Stimulated activated CD8-positive, alpha-beta memory T cell treated with anti-CD3 and anti-CD28 coated beads, Interleukin-2, amount 100 ng/mL, for 1 hour (primary cell): ENCODE measurements at places on chromosomes 5 and 9.

- no peak for DNase-seq
Measured at GRCh38 chr9:96618209-96619123, 1.2 kb downstream of the CDC14B start.

DNA sequence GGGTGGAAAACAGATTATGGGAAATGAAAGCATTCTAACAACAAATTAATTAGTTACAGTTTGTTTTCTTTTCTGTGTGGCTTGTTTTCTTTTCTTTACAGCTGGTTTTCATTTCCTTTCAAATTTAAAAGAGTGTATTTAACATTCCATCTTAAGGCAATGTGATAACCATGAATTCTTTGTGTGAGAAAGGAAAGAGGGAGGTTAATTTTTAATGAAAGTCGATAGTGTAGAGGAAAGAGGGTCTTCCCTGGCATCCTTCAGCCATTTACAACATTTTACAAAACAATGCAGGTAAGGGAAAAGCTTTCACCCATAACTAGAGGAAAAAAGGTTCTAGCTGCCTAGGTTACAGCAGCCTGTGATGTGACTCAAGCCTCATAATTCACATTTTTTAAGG is 43.9 kb upstream of the IL33 start:
- no peak for DNase-seq

DNA sequence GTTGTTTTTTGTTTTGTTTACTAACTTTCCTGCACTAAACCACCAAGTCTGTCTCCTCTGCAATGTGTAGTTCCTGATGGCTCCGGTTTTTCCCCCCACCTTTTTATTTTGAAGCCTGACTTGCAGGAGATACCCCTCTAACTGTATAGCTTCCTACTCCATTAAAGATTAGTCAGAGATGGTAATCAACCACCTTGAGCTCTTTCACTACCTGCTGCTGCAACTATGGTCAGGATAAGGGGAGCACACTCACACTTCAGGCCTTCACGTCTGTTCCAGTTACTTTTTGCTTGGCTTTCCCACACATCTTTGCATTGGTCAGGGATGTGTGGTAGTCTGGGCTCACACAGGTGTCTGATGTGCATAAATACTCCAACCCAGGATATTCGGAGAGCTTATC is 63.4 kb downstream of the NR6A1 start:
- DNase-seq, result no peak

GRCh38 chr5:10688651-10689171 is 72.3 kb downstream of the DAP start:
- DNase-seq, result no peak

- no peak for DNase-seq
Measured at GRCh38 chr5:55407984-55408383, 100.2 kb downstream of the MTREX start.

DNA sequence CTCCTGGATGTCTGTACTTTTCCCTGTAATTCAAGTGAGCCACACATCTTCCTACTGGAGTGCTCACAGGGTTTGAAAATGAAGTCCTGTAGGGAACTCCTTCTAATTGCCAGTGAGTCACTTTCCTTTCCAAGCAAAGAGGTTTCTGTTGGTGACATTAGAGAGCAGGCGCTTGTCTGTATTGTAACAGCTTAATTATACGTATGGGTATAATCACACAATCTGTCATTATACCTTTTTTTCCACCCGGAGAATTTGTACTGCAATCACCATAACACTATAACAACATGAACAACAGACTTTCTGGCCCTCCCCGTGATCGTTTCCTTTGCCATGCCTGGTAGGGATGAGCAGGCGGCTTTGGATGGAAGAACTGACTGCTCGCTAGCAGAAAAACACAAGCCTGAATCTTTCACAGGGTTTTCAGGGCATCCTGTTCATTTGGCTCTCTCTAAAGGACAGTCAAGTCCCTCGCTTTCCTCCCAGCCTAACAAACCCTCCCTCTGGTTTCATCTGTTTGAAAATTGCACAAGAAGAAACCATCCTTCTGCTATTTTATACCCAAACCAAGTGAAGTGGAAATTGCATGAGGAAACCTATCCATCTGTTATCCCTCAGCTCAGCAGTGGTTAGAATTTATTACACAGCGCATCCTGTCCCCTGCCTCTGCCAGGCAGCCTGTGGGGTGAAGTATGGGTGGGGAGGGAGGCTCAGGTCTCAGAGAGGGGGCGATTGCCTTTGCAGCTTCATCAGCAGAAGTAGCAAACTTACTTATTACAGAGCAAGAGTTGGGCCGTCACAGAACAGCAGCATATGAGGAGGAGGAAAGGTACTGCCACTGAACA is 307.0 kb upstream of the TLE4 start:
- no peak for DNase-seq

DNA sequence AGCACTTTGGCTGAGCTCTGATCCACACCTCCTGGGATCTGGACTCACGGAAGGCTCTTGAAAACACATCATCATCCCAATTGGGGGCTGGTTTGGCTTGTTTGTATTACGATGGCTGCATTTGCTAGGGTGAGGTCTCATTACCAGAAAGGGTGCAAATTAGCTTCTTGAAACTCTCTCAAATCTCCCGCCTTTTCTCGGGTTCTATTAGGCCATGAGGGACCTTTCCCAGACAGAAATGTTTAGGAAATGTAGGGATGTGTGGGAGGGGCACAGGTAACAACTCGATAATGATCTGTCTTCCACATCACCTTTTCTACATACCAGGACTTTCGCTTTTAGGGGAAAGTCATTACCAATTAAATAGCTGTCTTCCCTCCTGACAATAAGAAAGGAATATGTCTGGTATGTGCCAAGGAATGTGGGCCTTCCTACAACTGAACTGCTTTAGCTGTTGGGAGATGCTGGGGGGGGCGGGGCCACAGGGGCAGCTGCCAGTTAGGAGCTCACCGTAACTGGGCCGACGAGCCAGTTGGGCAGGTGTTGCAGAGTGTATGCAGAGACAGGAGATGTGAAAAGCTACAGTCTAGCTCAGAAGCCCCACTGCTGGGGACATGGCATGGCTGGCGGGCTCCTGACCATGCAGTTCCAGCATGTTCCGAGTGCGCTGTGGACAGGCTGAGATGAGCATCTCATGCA is 71.2 kb downstream of the AK8 start:
- no peak for DNase-seq

GRCh38 chr9:134993996-134994720 is 76.4 kb upstream of the FCN1 start:
- DNase-seq, result no peak

GRCh38 chr5:122602700-122603099 is 172.2 kb upstream of the SNX2 start:
- no peak for DNase-seq

DNA sequence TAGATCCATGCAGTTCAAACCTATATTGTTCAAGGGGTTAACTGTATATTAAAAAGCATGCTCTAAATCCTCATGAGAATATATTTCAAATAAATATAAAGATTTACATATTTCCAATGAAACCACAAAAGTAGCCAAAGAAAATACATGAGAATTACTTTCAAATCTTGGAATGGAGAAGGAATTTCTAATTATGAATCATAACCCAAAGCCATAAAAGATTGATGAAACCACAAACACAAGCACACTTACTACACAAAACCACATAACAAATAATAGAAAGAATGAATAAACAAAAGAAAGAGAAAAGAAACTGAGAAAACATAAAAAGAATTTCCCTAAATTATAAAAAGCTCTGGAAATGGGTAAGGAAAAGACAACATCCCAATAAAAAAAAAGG is 16.0 kb downstream of the ERP44 start:
- no peak for DNase-seq

DNA sequence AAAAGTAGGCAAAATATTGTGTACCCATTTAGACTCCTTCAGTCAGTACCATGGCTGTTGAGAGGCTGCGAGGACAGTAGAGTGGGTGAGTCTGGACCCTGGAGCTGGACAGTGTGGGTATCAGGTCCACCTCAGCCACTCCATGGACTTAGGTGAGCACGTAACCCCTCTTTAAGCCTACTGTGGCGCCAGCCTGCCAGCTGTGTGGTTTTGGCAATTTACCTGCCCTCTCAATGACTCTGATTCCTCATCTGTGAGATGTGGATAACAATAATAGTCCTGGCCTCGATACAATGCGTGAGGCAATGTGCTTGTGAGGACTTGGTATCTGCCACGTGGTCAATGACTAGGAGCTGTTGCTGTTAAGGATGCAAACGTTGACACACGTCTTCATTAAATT is 17.9 kb downstream of the SLC1A3 start:
- DNase-seq, result no peak

- DNase-seq, result no peak
Measured at GRCh38 chr9:106691627-106692026, 171.3 kb upstream of the ZNF462 start.

DNA sequence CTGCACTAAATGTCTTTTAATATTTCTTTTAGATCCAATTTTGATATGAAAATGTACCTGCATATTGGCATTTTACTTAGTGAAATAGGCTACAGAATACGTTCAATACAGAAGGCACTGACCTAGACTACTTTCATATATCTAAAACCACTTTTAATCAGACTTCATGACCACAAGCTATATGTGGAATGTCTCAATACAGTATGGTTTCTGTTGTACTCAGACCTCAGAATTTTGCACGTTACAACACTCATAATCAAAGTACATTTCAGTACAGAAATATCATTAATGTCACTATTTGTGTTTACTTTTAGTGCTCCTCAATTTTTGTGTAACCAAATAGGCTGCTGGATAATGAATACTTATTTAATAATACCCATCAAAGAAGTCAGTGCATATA is 74.8 kb downstream of the MEF2C start:
- DNase-seq, result no peak

- no peak for DNase-seq
Measured at GRCh38 chr5:83518319-83519061, 46.9 kb downstream of the VCAN start.

DNA sequence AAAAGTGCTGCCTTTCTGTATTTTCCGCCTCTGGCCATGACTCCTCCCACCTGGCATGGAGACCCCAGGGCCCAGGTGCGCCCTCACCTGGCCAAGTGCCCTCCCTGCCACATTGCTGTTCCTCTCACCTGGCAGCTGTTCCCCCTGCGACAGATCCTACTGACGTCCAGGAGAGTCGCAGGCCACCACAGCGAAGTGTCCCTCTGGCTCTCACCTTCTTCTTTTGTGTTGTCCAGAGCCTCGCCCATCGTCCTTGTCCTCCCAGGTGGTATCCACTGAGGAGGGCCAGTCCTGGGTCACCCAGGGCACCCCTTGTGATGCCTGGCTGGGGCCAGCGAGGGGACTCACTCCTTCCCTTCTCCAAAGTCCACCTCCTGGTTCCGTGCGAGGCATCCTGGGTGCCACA is 2.6 kb downstream of the NKD2 start:
- DNase-seq, result no peak

DNA sequence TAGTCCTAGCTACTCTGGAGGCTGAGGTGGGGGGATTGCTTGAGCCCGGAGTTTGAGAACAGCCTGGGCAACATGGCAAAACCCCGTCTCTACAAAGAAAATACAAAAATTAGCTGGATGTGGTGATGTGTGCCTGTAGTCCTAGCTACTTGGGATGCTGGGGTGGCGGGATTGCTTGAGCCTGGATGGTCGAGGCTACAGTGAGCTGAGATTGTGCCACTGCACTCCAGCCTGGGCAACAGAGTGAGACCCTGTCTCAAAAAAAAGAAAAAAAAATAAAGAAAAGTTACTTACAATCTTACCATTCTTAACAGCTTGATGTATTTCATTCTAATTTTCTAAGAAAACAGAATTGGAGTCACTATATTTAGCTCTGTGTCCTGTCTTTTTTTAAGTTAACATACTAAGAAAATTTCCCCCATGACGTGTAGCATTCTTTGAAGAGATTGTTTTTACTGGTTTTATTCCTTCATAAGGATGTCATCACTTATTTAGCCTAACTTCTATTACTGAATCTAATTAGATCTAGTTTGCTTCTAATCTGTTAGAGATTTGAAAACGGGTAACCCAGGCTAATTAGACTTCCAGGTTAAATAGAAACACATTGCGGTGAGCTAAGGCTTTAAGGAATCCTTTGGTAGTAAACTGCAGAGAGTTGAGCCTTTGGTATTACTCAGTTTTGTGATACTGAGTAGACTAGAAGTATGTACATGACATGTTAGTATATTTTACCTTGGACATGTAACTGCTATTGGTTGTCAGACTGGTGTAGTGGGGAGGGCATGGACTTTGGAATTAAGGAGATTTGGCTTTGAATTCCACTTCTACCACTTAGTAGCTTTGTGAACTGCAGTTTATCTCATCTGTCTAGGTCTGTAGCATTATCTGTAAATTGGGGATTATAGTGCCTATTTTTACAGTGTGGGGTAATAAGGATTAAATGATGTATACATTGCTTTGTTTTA is 24.0 kb downstream of the HSPA4 start:
- DNase-seq, result no peak

DNA sequence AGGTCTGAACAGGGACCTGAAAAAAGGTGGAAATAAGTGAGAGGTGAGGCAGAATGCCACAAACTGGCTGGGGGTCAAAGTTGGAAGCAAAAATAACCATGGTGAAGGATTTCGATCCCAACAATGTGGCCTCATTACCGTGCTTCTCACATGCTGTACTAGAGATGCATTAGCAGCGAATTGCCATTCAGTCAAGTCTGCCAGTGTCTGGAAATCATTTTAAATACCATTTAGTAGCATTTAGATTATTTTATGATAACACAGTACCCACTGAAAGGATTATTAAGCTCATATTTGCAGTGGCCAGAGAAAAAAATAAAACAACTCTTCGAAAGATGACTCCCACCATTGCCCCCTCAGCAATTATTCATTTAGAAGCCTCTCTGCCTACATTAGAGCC is 294.6 kb upstream of the SLC24A2 start:
- DNase-seq, result no peak

- DNase-seq, result no peak
Measured at GRCh38 chr9:90985631-90986030, 184.0 kb downstream of the SYK start.

DNA sequence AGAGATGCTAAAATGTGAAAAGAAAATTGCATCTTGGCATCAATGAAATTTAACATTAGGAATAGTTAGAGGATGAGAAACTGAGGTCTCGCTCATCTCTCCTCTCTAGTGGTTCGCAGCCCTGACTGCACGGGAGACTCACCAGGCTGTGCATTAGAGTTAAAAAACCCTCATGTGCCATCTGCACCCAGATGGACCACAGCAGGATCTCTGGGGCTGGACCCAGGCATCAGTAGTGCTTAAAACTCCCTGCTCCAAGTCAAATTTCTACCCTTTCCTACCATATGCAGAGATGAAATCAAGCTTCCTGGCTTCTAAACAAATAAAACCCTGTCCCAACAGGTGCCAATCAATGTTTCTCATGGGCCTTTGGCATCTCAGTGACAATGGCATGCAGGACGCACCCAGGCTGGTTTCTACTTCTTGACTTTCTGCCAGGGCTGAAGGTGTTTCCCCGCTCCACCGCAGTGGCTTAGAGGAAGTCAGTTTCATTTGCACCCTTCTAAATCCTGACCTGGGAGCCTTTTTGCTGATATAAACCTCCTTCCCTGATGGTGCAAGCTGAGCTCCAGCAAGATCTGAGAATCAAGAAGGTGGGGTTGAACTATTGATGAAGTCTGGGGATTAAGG is 132.6 kb downstream of the NSG2 start:
- no peak for DNase-seq

- DNase-seq, result no peak
Measured at GRCh38 chr9:97109194-97109811, 70.4 kb upstream of the CTSV start.
